NCI-H446 treated with DMSO at 0.1 percent for 48 hours (cell line): ENCODE measurements at places on chromosomes 7 and 10.

- DNase-seq, result no peak
These were observed 38.4 kb downstream of the TMEM229A start for GRCh38 chr7:123994449-123994848.

DNA sequence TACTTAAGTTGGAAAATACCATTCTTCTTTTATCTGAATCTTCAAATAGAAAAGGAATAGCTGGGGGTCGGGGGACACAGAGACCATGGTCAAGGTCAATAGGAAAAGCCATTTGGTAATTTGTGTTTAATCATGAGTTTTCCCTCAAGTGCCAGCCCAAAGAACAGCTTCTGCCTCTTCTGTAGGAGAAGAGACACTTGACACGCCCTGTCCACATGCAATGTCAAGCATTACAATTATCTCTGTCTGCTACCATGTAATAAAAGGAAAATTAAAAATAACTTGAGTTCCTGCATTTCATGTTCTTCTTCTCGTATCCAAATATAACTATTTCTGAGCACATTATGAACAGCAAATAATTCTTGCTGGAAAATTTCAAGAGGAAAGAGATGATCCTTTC lies 241.7 kb downstream of the IPMK start:
- DNase-seq, result no peak

DNA sequence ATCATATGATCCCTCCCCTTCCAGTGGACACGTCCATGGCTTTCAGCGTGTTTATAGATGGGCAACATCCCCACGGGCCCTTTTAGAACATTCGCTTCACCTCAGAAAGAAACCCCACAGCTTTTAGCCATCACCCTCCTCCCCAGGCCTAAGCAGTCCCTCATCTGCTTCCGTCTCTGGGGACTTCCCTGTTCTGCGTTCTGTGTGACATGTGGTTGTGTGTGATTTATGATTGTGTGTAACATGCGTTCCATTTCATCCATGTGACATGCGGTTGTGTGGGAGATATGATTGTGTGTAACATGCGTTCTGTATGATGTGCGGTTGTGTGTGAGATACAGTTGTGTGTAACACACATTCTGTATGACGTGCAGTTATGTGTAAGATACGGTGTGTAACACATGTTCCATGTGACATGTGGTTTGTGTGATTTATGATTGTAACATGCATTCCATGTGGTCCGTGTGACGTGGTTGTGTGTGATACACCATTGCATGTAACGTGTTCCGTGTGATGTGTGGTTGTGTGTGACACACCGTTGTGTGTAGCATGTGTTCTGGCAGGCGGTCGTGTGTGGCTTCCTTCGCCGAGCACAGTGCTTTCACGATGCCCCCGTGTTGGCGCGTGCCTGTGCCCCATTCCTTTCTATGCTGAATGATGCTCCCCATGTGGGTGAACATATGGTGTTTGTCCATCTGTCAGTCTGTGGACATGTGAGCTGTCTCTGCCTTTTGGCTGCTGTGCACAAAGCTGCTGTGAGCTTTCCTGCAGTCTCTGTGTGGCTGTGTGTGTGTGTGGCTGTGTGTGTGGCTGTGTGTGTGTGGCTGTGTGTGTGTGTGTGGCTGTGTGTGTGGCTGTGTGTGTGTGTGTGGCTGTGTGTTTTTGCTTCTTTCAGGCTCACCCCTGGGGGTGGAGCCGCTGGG lies 26.2 kb downstream of the PWWP2B start:
- peak; percentile 32 for DNase-seq

DNA sequence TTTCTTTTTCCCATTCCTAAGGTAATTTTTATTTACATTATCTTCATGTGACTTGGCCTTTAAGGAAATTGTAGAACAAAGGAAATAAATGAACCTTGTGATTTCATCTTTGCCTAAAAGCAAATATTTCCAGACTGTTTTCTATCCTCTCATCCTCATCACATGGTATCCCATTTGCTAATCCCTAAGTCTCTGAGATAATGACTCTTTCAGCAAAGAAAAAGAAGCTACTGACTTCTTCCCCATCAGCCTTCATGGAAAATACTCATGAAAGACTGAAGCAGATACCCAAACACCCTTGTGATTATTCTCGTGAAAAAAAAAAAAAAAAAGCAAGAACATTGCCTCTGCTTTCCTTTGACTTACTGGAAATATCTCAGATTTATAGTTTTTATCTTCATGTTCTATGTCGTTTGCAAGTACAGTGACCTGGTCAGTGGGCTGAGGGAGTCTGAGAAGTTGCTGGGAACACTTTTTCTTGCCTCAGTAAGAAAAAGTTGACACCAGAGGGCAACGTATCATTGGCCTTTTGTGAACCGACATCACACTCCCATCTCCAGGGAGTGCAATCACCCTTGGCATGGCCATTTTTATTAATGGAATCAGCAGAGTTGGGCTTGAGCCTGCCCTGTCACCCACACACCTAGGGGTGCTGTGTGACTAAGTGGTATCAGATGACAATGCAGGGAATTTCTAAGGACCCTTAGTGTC lies 246.0 kb upstream of the KMT2E start:
- DNase-seq, result no peak

- no peak for DNase-seq
These were observed 4.7 kb upstream of the PAX2 start for GRCh38 chr10:100740476-100741377.
